ENCODE measurements at places on chromosomes 12 and 14.
A peak's percentile ranks its signal among the peaks of the same experiment; 100 is the strongest.

DNA sequence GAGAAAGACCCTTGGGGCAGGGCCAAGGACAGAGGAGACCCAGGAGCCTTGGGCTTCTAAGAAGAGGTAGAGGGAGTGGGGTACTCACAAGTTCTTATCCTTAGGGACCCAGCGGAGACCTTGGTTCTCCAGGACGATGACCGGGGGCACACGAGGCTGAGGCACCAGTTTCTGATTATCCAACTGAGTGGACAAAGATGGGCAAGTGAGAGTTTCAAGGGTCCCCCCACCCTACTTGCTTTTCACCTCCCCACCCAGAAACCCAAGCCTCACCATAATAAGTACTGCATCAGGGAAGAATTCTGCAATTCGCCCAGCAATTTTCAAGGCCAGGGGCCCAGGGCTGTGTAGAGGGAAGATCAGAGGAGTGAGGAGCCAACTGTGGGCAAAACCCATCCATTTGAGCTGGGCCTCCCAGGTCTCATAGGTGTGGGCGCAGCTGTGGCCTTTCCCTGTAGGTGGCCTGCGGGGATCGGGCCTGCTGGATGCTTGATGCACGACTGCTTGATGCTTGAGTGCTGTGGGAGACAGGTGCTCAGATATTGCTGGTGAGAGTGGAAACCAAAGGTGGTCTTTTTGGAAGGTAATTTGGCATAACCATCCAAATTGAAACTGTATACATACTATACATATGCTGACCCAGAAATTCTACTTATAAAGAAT, 2.0 kb downstream of the EMC9 start:
- no peak for DNase-seq

DNA sequence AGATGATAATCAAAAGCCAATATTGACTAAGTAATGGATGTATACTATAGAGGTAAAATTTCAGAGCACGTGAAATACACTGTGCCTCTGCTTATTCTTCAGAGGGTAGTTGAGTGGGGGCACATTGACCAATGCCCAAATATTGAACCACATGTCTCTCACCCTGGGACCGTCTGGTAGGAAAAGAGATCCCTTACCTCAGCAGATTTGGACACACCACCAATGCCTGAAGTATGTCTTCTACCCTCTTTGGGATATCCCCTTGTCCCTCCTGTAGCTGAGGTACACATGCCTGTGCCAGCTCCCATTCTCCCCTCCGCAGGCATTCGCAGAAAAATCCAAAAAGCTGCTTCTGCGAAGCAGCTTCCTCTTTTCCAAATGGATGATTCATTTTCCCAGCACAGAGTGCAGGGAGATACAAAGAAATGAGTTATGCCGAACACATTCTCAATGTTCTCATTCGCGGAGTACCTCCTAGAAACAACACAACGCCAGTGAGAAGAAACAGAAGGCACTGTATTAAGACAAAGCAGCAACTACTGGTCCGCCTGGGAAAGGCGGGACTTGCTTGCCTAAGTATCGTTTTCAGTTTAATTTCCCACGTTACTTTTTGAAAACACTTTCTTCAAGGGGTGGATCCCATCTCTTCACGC, 691 bp downstream of the ZFYVE26 start:
- DNase-seq = no peak

GRCh38 chr14:69287098-69288010, 27.4 kb downstream of the GALNT16 start:
- no peak for DNase-seq

DNA sequence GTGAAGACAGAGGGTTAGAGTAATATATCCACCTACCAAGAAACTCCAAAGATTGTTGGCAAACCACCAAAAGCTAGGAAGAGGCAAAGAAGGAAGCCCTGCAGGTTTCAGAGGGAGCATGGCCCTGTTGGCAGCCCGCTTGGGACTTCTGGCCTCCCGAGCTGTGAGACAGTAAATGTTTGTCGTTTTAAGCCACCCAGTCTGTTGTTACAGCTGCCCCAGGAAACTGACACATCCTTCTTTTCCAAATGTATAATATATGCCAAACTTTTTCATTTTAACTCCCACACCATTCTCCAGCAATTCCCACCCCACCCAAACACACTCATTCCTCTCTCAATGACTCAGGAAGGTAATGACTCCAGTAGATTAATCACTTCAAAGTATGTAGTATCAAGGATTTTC, 74.0 kb downstream of the RPS29 start:
- DNase-seq = no peak

DNA sequence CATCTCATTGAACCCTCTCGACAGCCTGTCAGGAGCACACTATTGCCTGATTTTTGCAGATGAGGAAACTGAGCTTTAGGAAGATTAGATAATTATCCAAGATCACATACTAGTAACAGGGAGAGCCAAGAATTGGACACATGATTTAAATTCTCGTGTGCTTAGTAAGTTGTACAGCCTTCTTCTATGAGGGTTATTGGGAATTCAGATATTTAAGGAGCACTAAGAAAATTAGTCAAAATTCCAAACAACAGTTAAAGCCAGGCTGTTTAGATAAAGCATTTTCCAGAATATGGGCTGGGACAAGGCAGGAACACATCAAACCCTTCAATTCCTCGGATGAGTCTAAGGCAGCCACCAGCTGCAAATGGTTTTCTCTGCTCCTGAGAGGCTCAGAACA, 148.8 kb downstream of the TMEM30B start:
- DNase-seq = no peak

- DNase-seq = no peak
These were observed 506 bp upstream of the NABP2 start for GRCh38 chr12:56223571-56224101.

DNA sequence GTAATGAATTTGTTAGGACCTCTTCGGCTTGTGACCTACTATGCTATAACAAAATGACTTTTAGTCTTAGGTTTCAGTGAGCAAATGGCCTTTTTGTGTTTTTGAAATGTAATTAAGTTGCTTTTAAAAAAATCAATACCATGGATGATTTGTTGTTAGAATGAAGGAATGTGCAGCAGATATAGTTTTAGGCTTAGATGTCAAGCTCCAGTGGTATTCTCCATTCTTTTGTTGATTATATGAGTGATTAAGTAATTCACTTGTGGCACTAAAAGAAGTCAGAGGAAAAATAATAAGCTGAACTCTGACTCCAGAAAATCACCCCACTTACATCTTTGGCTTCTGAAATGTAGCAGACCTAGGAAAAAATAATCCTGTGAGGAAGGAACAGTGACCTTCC, 474.1 kb upstream of the MIS18BP1 start:
- DNase-seq = no peak

GRCh38 chr14:68634874-68635595, 157.8 kb downstream of the ZFP36L1 start:
- no peak for DNase-seq

GRCh38 chr14:93011650-93012325, 88.8 kb downstream of the CHGA start:
- DNase-seq = no peak

DNA sequence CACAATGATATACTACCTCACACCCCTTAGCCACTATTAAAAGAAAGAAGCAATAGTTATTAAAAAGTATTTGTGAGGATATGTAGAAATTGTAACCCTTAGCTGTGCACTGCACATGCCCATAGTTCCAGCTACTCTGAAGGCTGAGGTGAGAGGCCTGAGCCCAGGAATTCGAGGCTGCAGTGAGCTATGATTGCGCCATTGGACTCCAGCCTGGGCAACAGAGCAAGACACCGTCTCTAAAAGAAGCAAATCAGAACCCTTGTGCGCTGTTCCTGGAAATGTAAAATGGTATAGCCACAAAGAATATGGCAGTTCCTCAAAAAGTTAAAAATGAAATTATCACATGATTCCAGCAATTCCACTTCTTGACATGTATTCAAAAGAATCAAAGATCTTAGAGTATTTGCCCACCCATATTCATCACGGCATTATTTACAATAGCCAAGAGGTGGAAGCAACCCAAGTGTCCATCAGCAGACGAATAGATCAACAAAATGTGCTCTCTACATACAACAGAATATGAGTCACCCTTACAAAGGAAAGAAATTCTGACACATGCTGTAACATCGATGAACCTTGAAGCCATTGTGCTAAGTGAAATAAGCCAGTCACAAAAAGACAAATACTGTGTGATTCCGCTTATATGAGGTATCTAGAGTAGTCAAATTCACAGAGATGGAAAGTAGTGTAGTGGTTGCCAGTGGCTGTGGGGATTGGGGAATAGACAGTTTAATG, 23.7 kb upstream of the YLPM1 start:
- DNase-seq = no peak

DNA sequence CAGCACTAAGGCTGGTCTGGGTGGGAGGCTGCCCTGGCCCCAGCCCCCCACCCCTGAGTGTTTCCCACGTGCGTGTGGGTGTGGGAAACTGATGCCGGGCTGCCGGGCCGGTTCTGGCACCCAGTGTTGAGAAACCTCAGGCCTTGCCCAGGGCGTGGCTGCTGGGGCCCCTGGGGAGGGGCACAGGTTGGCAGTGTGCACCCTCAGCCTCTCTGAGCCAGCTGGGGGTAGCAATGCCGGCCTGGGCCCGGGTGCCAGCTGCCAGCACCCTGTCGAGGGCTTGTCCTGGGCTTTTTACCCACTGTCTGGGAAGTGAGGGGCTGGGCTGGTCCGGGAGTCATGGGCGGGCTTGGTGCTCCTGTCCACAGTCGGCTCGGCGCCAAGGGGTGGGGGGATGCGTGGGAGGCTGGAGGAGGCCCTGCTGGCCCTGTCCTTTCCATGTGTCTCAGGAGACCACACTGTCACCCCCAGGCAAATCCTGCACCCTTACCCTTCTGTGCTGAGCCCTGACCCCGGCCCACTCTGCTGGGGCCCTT, 15.7 kb downstream of the ASPG start:
- DNase-seq = no peak

- DNase-seq = peak; percentile 35
These were observed 117.3 kb upstream of the OVCH1 start for GRCh38 chr12:29614694-29615325.

- DNase-seq = no peak
These were observed 304.8 kb downstream of the PCNX1 start for GRCh38 chr14:71212093-71212492.

- DNase-seq = no peak
These were observed 7.0 kb upstream of the HECTD4 start for GRCh38 chr12:112389228-112389627.

DNA sequence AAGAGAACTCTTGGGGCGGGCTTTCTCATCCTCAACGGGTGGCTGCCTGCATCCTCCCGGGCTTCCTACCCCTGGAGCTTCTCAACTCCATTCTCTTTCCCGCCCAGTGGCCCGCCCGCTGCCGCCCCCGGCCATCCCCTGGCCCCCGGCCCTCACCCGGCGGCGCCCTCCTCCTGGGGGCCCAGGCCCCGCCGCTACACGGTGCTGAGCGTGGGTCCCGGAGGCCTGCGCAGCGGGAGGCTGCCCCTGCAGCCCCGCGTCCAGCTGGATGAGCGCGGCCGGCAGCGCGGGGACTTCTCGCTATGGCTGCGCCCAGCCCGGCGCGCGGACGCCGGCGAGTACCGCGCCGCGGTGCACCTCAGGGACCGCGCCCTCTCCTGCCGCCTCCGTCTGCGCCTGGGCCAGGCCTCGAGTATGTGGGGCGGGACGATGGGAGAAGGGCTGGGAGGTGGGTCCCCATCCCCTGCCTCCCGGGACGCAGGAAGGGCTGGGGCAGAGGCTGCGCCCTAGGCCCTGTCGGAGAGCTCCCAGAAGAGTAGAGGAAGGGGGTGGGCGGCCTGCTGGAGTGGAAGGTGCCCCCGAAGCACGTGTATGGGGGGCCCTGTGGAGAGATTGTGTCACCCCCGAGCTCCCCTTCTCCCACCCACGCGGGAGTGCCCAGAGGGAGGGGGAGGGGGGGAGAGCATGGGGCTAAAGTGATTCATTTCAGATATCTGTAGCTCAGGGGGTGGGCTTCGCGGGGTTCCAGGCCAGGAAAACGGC, 1.5 kb downstream of the LAG3 start:
- DNase-seq = peak; percentile 60

GRCh38 chr12:48198672-48198971, 4.5 kb downstream of the OR10AD1 start:
- DNase-seq = no peak

GRCh38 chr14:100873096-100873482, 30.4 kb downstream of the RTL1 start:
- no peak for DNase-seq

DNA sequence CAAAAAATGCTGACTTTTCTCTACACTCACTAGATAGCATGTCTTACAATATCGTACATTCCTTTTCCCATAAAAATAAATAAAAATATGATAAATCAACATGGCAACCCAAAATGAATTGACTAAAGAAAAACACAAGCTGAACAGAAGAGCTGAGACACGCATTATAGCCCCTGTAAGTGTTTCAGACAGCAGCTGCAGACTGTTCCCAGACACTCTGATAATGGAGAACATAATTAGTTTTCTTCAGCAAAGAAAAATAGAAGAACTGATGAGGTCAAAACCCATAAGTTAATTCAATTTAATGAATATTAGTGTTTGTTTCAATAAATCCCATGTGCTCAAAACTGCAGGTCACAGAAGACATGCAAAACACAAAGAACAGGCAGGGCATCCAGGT, 23.8 kb downstream of the ST8SIA1 start:
- DNase-seq = no peak

GRCh38 chr12:28938581-28939235, 210.4 kb upstream of the FAR2 start:
- peak; percentile 17 for DNase-seq

GRCh38 chr12:28209782-28210181, 19.5 kb downstream of the CCDC91 start:
- DNase-seq = no peak

DNA sequence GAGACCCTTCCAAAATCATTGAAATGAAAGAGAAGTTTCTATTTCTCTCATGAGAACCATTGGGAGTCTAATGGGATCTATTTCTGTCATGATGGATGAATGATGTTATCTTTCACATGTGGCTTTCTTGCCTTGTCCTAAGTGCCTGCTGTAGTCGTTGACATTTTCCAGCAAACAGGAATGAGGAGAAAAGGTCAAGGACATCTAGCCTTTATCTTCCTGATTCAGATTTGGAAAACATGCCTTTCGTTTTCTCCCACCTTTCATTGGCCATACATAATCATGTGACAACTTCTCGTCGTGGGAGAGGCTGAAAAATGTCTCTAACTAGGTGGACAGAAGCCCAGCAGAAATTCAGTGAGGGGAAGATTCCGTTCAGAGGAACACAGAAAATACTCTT, 94.5 kb downstream of the PCNX1 start:
- DNase-seq = no peak

DNA sequence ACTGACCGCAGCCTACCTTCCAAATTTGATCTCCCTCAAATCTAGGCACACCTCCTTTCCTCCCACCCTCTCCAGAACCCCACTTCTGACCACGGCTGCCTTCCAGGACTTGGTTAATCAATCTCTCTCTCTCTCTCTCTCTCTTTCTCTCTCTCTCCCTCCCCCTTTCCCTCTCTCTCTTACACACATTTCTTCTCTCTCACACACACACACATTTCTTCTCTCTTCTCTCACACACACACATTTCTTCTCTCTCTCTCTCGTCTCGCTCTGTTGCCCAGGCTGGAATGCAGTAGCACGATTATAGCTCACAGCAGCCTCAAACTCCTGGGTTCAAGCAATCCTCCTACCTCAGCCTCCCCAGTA, 521 bp upstream of the GMFB start:
- DNase-seq = no peak

GRCh38 chr12:122206976-122207375, 3.5 kb downstream of the B3GNT4 start:
- no peak for DNase-seq

- DNase-seq = no peak
These were observed 147.4 kb downstream of the C12orf75 start for GRCh38 chr12:105477873-105478272.

All from right kidney (tissue), 9 donors.